ENCODE measurements at places on chromosomes 12 and 14.

- no peak for DNase-seq
These were observed 1.4 kb upstream of the GLRX5 start for GRCh38 chr14:95533391-95533821.

GRCh38 chr12:69059465-69060457, 126.8 kb upstream of the CPM start:
- DNase-seq: no peak

GRCh38 chr14:65160091-65160490, 57.8 kb upstream of the MAX start:
- no peak for DNase-seq

DNA sequence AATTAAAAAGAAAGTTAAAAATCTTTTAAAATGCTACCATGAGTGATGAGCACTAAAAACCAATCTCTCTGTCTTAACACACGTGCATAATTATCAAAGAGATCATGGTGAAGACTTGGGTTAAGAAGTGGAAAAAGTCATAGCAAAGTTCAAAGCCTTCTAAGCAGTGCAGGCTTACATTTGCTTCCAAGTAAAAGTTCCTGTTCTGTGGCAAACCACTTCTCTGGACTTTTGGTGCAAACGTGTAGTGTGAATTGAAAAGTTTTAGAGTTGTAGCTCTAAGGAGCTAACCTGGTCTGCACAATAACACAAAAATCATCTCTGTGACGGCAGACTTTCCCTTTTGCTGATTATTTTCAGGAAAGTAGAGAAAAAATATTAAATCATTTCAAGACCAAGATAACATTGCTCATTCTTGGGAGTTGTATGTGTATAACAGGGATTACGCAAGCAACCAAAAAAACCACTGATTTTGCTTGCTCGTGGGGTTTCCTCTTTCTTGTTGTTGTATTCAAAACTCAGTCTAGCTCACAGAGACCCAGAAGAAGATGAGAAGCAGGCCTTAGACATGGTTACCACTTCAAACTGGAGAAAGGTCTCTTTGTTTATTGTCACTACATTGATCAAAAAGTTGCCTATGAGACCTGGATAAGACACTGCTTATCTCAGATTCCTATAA, 2.3 kb upstream of the GLIPR1 start:
- peak; percentile 22 for DNase-seq

DNA sequence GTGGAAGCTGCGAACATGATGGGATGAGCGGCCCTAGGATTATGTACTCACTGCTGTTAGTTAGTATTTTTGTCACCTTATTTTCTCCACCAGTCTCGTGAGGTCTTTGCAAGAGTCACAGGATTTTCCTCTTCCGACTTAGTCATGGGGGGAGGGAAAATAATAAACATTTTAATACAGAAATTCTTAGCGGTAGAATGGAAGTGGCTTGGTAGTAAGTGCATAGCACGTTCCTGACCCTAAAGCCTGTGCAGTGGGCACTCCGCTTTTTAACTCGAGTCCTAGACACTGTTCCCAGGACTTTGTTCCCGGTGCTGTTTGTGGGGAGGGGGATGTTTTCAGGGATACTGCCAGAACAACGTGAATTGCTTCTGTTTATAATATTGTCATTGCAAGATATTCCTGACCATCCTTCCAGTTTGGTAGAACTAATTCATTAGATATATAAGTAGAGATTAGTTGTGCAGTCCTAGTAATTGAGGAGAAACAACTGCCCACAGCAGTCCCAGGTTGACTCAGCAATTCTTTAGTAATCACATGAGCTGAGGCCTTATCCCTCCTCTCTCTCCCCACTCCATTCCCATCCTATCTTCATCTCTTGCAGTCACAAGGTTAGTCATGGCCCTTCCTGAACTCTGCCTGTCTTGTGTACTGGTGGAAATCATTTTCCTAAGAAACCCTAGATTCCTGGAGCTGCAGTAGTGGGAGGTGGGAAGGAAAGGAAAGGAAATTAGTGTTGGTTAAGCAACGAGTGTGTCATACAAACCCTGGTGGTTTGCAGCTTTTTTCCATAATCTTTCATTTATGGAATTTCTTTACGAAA, 799 bp downstream of the SLC38A6 start:
- DNase-seq: no peak

DNA sequence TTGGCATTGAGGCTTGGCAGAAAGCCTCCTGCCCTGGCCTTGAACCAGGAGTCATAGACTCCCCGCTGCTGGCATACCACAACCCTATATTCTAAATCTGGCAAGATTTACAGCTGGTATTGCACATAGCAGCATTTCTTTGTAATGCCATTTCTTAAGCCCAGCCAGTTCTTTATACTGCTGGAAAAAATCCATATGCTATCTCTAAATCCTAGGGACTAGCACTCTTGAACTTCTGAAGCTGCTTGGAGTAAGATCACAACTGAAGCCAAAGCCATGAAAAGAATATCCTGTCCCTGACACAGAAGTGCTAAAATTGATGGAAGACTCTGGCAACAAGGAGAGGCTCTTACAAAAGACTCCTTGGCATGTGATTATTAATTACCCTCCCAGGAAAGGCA, 89.3 kb downstream of the KCNC2 start:
- DNase-seq: no peak

DNA sequence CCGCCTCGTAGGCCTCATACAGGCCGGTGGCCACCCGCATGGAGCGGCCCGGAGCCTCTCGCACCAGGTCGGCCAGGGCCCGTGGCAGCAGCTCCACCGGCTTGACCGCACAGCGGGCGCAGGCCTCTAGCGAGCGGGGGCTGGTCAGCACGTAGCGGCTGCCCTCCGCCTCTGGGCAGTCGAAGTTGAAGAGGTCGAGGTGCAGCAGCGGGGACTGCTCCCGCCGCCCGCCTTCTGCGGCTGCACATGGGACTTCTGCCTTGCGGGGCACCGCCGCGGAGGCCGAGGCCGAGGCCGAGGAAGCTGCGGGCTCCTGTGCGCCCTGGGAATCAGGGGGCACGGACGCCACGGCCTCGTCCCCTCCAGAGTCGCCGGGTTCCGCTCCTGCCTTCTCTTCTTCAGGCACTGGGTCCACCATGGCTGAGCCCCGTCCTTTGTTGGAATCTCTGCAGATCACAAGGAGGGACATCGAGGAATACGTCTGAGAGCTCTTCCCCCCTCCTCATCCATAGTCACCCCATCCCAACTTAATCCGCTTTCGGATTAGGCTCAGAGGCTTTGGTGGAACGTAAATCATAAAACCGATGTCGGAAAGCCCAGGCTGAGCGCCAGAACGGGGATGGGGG, 1.4 kb downstream of the CCDC177 start:
- no peak for DNase-seq

GRCh38 chr14:94550041-94550440, 11.2 kb upstream of the SERPINA4 start:
- DNase-seq: no peak

GRCh38 chr12:17810399-17810798, 279.6 kb downstream of the RERGL start:
- no peak for DNase-seq

- no peak for DNase-seq
These were observed 164.7 kb downstream of the ADCK1 start for GRCh38 chr14:77964586-77964985.
